ENCODE measurements at places on chromosomes 4 and X.

- no peak for DNase-seq
These were observed 135.5 kb downstream of the TLL1 start for GRCh38 chr4:166008510-166008909.

- peak; percentile 96 for DNase-seq
These were observed 61.1 kb upstream of the DCTD start for GRCh38 chr4:182978152-182978827.

GRCh38 chrX:109856974-109857373 is 123.9 kb upstream of the ACSL4 start:
- peak; percentile 40 for DNase-seq

GRCh38 chr4:94583914-94584641 is 132.3 kb downstream of the PDLIM5 start:
- peak; percentile 27 for DNase-seq

DNA sequence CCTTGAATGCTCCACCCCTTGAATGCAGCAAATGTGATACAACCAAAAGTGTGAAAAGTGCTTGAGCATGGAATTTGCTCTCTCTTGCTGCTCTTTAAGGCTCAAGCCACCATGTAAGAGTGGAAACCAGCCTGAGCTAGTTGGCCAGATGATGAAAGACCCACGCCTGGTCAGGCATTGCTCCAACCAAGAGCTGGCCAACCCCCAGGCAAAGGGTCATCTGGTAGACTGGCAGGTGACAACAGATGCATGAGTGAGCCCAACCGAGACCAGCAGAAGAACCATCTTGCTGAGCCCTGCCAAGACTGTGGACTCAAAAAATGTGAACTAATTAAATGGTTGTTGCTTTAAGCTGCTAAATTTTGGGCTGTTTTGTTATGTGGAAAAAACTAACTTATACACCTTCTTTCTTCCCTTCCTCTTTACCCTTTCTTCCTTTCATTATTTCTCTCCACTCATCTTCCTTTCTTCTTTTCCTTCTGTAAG is 32.7 kb downstream of the ADGRG2 start:
- DNase-seq, result no peak

- no peak for DNase-seq
These were observed 326.4 kb downstream of the EVC2 start for GRCh38 chr4:5381961-5382441.

- no peak for DNase-seq
These were observed 886.2 kb downstream of the ARAP2 start for GRCh38 chr4:35358001-35358584.
